ENCODE measurements at places on chromosomes 13 and 19.

DNA sequence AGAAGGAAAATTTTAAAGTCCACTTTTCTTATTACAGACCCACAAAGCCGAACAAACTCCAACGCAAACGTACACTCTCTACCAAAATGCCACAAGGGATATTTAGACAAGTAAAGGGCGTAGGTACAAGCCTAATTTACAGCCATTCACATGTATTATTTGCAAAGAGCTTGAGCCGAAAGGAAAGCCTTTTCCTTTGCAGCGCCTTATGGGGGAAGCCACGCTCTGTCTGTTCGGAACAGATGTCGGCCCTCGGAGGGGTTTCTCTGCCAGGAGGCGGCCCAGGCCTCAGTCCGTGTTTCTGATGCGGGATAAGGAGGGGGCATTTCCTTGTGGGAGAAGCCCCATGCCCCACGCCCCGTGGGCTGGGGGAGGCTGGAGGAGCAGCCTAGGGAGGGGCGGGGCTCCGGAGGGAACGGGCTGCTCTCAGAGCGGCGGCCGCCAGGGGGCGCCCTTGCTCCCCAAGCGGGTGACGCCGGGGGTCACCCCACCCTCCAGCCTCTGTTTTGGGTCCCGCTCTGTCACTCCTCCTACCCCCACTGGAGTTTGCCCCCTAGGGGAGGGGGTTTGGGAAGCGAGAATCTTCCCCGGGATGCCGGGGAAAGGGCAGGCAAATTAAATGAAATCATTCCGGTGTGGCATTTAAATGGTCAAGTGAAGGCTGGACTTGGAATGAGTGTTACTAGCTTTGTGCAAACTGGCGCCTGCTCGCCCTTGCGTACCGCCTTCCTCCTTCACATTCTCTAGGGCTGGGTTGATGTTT is 2.9 kb downstream of the HTR2A start:
- DNase-seq: no peak

DNA sequence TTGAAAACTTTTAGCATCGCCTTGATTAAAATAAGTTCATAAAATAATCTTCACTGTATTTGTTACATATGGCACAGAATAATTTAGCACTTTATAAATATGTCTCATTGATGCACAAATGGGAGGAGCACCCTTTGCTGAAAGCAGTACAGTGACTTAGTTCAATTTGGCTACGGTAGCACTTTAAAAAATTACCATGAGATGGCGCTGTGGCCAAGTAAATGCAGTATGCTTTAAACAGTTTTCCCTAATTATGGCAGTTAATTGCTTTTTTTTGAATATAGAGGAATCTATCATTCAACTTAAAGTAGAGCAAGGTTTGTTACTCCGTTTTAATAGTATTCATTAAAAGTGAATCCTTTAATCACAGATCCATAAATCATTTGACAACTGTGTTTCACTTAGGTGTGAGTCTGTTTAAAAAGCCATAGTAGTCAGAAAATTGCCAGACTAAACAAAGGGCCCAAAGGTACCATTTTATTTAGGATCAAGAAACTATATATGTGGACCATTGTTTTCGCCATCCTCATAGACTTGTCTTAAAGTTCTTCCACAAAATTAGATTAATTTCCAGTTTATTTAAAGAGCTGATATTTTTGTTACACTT is 34.7 kb upstream of the ESD start:
- no peak for DNase-seq

GRCh38 chr13:50352720-50353480 is 337.7 kb downstream of the KCNRG start:
- DNase-seq: no peak

DNA sequence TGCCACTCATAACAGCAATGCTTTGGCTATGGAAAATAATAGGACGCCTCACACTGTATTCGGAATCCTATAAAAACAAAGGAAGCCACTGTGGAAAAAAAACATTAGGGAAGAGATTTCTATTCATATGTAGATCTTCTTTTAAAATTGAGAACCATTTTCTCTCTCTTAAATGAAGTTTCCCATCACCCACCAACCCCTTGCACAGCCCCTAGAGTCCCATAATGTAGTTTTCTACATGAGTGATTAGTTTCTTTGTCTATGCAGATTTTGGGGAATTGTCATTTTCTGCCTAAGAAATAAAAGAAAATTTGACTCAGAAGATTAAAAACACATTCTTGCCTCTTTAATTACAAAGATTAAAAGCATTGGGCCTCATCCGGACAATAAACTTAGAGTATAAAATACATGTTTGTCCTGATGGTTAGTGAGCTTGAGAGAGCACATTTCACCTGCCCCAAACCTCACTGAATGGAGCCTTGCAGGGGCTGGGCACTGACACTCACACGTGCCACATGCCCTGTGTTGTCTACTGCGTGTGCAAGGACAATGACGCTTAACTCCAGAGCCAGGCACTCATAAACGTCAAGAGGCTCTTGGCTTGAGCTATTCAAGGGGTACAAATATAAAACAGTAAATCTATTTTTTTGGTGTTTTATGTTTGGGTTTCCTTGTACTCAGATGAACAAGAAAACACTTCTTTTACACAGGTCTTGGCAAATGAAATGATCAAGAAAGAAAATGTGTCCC is 40.0 kb upstream of the KL start:
- no peak for DNase-seq

- no peak for DNase-seq
Observed at GRCh38 chr13:75685239-75685697, 49.1 kb downstream of the LMO7 start.

DNA sequence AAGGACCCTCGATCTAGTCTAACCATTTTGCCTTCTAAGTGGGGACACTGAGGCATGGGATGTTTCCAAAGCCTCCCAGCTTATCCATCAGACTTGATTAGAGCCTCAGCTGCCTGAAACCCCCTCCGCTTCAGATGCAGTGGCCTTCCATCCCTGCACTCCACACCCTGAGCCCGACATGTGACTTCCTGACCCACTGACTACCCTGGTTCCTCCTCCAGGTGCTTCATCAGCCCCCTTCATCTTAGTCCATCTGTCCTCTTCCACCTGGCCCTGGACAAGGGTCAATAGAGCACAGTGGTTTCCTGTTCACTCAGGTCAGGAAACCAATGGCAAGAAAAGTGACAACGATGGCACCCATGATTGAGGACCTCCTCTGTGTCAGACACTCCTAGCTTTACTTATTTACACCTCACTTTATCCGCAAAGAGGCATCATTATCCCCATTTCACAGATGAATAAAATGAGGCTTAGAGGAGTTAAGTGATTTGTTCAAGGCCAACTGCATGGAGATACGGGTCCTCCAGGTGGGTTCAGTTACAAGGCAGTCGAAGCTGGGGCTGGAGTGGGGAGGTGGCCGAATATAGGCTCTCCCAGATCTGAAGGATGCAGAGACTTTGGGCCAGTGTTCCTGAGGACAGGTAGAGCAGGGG is 81.6 kb upstream of the TM9SF2 start:
- DNase-seq: no peak

GRCh38 chr13:109021558-109021957 is 392.1 kb downstream of the MYO16 start:
- DNase-seq: no peak

- no peak for DNase-seq
Observed at GRCh38 chr13:113125506-113126264, 3.1 kb downstream of the F10 start.

GRCh38 chr13:112441226-112441625 is 65.1 kb downstream of the SPACA7 start:
- no peak for DNase-seq

DNA sequence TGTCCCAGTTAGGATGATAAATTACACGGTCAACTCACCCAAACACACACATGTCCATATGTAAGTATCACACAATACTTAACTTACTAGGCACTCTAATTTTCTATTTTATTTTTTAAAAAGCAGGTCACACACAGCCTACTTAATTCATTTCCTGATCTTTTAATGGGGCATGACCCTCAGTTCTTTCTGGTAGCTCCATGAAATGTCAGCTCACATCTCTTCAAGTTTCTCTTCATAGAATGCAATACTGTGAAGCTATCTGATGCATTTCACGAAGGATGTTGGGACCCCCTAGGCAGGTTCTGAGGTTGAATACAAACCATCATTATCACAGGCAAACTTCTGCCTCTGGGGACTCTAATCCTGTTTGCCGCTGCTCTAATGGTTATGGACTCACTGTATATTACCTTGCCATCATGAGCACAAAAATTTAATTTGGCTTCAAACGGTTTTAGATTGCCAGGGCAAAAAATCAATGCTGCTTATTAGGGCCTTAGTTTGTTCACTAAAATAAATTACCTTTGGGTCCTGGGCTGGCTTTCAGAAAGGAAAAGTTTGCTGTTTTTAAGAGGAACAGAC is 16.1 kb upstream of the DHRS12 start:
- no peak for DNase-seq
